ENCODE measurements at places on chromosomes 4 and X.

GRCh38 chr4:37742149-37742548 is 56.0 kb upstream of the RELL1 start:
- no peak for DNase-seq

GRCh38 chr4:161663844-161664243 is 500.0 kb downstream of the FSTL5 start:
- no peak for DNase-seq

- DNase-seq, result no peak
Measured at GRCh38 chrX:122046815-122047214, 999.4 kb downstream of the GLUD2 start.

DNA sequence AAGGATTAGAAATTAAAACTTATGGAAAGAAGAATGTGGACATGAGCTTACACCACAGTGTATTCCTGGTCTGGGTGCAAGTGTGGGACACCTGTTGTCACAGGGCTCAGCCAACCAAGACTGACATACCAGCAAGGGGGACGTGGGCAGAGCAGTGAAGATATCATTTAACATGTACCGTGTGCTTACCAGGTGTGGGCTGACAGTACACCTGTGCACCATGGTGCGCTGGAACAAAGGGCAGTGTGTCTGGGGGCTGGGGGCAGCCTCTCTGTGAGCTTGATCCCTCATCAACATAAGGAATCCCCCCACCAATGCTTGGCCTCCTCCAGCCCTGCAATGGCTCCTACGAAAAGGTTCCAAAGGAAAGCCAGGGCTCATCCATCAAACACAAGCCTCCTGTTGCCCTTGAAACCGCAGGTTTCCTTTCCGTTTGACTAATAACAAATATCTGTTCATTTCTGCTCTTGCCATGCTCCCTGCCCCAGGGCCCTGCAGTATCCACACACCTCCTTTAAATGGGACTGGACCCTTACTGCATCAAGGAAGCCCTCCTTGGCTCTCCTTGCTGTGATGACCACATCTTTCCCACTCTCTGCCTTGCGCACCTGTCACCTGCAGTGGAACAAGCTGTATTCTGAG is 16.7 kb downstream of the EVC2 start:
- no peak for DNase-seq

DNA sequence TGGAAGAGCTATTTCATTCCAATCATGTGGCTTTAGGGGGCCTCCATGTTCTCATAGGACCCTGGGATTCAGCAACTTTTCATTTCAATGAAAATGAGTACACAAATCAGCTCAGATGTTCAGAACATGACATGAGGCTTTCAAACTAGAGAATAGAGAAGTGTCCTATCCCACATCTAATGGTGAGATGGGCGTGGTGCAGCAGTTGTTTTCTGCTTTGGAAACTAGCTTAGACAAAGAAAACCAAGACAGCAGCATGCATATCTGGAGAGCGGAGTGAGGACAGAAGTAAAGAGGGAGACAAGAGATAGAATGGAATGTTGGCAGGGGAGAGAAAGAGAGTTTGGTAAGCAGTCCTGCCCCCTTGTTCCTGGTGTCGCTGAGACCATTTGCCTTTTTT is 1009.1 kb upstream of the IGFBP7 start:
- DNase-seq, result no peak

- DNase-seq, result no peak
Measured at GRCh38 chrX:155766321-155766720, 114.8 kb upstream of the VAMP7 start.

GRCh38 chrX:40444798-40445496 is 135.8 kb upstream of the ATP6AP2 start:
- no peak for DNase-seq

DNA sequence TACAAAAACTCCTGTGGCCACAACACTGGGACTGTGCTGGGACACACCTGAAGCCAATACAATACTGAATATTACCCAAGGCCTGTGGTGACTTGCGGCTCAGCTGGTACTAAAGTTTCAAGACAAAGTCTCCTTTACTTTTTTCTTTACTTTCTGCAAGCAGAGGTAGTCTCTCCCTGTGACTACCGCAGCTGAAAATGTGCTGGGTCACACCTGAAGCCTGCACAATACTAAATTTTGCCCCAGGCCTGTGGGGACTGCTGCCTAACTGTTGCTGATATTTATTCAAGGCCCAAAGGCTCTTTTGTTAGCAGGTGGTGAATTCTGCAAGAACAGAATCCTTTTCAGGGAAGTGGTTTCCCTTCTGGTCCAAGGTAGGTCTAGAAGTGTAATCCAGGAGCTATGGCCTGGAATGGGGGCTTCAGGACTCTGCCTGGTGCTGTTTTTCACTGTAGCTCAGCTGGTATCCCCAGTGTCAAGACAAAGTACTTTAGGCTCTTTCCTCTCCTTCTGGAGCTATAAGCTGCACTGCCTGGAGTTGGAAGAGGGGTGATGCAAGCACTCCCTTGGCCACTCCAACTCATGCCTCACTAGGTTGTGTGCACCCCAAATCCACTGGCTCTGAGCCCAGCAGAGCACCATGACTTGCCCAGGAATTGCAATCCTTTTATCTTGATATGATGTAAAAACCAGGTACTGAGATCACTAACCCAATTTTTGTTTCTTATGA is 489.4 kb downstream of the TECRL start:
- no peak for DNase-seq

DNA sequence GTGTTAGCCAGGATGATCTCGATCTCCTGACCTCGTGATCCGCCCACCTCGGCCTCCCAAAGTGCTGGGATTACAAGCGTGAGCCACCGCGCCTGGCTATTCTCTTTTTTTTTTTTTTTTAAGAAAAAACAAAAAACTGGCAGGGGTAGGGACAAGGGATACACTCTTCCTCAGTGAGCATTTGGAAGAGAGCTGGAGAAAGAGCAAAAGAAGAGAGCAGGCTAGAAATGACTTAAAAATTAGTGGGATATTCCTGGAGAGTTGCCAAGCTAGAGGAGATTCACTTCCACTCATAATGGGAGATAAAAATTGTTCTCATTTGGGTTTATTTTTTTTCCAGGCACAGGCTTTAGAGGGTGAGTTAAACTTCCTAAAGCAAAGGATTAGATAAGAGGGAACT is 140.0 kb upstream of the SCML1 start:
- DNase-seq, result no peak

- DNase-seq, result no peak
Measured at GRCh38 chr4:70556856-70557255, 35.2 kb upstream of the AMBN start.

- DNase-seq, result no peak
Measured at GRCh38 chr4:38979081-38979480, 53.1 kb downstream of the TMEM156 start.

DNA sequence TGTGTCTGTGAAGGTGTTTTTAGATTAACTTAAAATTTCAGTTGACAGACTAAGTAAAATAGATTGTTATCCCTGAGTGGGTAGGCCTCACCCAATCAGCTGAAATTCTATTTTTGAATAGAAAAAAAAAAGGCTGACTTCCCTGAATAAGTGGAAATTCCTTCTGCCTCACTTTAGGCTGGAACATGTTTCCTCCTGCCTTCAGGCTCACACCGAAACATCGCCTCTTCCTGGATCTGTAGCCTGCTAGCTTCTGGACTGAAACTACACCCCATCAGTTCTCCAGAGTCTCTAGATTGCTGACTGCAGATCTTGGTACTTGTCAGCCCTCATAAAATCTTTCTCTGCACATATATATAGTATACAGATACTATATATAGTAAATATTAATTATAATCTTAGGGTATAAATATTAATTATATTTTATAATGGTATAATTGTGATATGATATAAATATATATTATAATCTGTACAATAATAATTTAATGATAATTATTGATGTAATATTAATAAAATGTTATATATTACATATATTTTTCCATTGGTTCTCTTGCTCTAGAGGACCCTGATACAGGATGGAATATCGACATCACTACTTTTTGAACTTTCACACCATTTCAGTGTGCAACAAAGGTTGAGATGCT is 13.7 kb upstream of the SLIT2 start:
- DNase-seq, result no peak

- DNase-seq, result no peak
Measured at GRCh38 chr4:165439981-165440380, 61.2 kb downstream of the CPE start.

DNA sequence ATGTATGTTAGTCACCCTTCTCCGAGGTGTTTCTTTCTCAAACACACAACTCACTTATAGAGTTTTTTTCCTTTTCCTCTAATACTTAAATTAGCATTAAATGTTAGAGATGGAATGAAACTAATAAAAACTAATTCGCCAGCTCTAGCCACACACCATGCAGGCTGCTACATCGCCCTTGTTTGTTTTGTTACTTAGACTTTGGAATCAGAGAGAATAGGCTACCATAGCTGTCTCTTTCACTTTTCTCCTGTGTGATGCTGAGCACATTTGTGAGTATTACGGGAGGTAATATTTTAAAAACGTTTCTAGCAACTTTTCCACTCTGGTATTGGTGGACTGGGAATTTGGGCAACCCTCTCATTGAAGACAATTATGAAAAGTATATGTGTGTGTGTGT is 43.5 kb downstream of the ESX1 start:
- no peak for DNase-seq

GRCh38 chr4:112515198-112516065 is 548 bp downstream of the NEUROG2 start:
- DNase-seq, result no peak

DNA sequence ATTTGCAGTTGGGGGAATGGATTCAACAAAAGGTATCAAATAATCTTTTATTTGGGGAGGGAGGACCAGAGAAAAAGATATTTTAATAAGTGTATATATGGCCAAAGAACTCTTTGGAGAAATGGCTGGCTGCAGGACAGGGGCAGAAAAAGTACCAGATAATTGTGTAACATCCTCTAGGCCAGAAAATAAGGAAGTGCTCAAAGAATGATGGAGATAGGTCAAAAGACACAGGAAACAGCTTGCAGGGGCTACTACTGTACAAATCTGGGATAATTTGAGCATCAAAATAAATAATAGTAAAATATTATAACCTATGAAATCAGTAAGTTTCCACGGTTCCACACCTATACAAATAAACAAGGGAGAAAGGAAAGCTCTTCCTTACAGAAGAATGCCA is 34.8 kb downstream of the KLHL5 start:
- peak; percentile 44 for DNase-seq

DNA sequence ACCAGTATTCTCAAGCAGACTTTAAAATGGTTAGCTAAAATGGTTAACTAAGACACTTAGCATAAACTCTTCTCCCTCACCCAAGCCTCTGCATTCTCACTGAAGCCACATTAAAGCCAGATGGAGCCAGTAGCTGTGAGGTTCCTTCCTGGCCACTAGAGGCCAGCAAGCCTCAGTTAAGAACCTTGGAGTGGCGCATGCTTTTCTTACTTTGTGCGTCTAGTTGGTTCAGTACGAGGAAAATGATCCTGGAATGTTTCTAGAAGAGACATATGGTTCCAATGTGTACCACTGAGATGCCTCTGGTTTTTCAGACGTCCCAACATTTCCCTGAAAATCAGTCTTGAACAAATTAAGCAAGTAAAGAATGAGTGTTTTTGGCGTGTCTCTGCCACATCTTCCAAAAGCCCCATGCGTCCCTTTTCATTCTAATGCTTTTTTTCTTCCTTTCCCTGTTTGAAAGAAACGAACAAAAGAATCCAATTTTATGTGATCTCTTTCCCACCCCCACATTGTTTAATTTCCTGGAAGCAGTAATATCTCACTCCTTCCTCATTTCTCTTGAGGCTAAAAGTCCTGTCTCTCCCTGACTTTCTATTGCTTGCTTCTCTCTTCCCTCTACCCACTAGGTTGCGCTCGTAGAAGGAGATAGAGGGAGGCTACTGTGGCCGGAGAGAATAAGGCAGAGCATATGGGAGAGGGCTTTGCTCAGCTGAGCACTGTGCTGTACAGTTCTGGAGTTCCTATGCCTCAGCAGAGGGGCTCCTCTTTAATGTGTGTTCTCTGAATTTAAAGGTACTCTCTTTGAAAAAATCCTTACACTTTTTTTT is 82.9 kb upstream of the TAB3 start:
- DNase-seq, result peak; percentile 33

GRCh38 chr4:97953171-97953941 is 189.9 kb downstream of the STPG2 start:
- DNase-seq, result no peak

DNA sequence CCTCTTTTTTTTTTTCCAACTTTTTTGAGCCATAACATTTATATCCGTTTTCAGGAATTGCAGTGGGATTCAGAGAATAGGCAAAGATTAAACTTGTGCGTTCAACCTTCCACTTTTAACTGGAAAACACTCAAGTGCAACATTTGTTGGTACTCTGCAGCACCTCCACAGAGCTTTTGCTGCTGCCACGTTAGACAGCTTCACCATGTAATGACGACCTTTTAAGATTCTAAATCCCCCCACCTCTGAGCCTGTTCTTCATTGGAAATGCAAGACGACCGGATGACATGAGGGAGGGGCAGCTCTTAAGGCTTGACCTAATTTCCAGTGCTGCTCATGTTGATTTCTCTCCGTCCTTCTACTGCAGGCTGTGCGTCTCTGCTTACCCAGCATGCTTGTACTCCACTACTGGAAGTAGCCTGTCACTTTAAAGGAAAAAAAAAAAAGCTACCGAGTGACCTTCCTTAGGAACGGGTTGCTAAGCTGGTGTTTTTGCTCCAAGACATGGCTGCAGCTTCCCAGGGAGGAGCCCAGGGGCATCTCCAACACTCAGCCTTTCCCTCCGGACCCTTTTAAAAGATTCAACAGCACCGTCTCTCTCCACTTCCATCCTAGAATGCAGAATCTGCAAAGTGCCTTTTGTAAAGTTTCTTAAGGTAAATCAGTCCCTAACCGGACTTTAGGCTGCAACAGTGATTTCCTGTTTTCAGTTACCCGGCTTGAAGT is at the start of gene CC2D2A:
Gene CC2D2A, plus strand, starts transcription at position 481 of the 726 bp plus-strand sequence. CDS start 6,051 bp downstream, outside the sequence.
- no peak for DNase-seq

GRCh38 chrX:152810403-152810802 is 20.2 kb downstream of the CETN2 start:
- no peak for DNase-seq

GRCh38 chr4:94758700-94759399 is 1.1 kb downstream of the BMPR1B start:
- DNase-seq, result no peak

DNA sequence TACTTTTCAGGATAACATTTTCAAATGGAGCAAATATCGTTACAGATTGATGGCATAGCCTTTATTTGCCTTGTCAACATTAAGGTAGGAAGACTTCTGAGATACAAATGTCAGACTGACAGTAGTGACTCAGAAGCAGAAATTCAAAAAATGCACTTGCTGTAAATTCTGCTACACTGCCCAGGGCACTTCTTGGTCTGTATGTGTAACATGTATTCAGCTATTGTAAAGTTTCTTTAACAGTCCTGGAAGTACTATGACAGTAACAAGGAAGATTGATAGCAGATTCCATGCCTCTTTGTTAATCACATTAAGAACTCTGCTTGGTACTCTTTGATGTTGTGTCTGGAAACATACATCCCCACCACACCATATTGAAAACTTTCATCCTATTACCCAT is 69.6 kb upstream of the PCDH18 start:
- DNase-seq, result no peak

DNA sequence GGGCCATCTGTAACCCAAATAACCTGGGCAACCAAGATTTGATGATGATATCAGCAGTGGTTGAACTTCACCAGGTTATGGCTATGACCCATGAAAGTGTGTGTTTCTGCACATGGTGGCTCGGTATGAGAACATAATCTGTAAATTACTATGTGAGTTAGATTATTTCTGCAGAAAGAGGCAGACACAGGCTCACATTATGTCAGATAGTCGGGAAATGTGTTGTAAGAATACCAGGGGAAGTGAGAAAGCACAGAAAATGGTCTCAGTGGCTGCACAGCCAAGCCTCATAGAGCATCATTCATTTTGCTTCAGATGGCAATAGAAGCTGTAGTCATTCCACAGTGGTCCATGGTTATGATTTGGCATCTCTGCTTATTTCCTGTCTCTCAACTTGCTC is 63.0 kb upstream of the RBPJ start:
- peak; percentile 55 for DNase-seq
